ENCODE measurements at places on chromosomes 4 and X.

DNA sequence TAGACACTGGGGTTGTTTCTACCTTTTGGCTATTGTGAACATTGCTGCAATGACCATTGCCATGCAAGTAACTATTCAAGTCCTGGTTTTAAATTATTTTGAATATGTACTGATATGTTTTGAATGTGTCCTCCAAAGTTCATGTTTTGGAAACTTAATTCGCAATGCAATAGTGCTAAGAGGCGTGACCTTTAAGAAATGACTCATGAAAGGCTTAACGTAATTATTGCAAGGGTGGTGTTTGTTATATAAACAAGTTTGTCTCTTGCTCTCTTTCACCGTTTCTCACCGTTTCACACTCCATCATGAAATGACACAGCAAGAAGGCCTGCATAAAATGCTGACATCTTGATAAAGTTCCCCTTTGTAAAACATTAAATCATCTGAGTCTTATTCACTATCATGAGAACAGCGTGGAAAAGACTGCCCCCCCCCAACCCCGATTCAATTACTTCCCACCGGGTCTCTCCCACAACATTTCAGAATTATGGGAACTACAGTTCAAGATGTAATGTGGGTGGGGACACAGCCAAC is 506.9 kb upstream of the FAM47C start:
- DNase-seq = no peak

DNA sequence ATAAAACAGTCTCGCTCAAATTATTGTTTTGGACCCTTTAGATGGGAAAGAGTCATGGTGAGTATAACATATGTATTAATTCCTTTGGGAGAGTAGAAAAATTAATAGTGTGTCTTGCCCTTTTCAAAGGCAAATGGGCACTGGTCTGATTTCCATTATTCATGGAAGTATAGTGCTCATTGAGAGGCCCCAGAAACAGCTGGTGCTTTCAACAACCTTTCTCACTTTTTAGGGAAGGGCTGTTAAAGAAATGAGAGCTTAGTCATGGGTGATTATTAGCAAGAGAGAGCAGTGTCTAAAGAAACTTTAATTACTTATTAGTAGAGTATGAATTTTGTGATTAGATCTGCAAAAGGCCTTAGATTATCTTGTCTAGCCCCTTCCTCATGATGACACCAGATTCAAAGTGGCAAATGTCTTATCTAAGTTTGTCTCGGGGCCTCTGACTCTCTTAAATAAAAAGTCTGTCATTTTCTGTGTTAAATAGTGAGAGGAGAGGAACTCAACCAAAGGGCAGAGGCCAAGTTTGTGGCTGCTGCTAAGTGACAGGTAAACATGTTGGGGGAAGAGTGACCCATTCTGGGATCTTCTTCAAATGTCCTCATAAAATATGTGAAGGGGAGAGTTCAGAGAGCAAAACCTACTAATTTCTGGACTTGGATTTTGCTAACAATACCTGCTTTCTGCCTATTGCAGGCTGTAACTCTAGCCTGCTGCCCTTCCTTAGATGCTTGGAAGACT is 110.6 kb downstream of the REPS2 start:
- no peak for DNase-seq

DNA sequence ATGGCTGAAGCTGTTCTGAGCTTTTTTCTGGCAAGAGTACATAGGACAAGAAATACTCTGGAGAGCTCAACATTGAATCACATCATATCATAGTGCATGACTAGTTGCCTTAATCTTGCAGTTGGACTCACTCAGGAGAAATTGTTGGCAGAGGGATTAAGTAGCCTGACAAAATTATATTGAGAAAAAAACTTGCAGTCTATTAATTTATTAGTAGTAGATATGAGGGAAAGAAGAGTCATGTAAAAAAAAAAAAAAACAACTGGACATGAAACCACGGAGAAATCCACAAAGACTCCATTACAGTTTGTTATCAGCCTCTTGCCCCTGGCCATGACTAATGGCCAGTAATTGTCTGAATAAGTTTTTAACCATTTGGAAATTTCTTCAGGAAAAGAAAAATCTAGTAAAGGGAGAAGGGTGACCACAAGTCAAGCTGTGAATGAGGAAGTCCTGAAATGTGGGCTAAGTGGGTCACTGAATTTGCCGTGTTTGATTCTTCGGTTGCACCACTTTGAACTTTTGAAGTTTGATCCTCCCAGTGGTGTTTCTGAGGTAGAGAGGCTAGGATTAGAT is 45.6 kb downstream of the FHL1 start:
- DNase-seq = no peak

DNA sequence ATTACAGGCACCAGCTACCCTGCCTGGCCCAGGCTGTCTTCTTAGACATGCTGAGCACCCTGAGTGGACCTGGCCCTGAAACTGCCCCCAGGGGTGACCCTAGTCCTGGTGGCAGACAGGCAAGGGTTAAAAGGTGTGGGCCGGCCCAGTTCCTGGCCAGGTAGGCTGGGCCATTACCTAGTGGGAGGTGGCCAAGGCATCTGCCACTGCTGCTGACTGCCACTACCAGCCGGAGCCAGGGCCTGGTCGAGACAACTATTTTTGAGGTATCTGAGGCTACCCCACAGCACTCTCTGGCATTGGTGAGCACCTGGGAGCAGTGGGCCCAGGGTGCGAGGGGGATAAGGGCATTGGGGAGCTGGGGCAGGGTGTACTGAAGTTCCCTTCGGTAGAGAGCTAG is at the start of gene CCDC120:
CCDC120 (plus strand) TSS at position 206 of the 400 bp plus-strand sequence. CDS start 3,043 bp downstream, outside the sequence.
- no peak for DNase-seq

DNA sequence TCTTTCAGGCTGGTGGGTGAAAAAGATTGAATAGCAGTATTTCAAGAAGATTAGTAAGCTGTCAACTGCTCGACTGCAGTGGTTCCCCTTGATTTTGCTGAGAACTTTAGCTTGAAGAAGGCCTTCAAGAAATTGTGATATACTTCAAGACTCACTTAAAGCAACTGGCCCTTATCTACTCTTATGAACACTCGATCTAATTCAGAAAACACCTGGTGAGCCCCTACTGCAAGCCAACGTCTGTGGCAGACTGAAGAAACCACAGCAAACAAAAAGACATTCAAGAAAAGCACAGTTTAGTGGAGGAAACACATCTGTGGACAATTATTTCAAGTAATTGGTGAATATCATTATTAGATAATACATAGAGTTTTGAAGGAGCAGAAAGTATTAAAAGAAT is 119.0 kb downstream of the INPP4B start:
- DNase-seq = no peak

DNA sequence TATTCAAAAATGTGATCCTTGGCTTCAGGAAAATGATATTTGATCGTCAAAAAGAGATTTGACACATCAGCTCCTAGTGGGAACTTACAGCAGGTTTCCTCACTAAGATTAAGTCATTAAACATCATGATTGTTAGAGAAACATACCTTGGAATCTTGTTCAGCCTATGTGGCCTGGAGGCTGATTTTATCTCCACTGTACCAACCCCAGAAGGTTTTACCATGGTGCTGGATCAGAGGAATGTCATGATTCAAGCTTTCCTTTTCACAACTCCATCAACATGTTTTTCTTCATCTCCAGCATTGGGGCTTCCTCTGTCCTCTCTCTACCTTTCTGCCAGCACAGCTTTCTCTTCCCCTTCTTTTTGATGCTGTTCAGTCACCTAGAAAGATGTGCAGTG is 68.4 kb upstream of the MID1IP1 start:
- no peak for DNase-seq

DNA sequence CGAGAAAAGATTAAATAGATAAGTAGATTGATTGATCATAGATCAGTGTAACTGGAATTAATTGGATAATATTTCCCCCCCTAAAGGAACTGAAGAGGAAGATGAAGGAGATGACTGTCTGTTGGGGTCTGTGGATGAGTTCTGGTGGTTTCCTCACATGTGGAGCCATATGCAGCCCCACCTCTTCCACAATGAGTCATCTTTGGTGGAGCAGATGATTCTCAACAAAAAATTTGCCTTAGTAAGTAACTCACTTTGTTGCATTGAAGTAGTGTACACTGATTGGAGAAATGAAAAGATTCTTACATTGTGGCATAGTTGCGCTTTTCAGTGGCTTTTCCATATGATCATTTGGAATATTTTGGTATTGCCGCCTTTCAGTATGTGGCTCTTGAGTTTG is 80.4 kb downstream of the NDST3 start:
- no peak for DNase-seq

- no peak for DNase-seq
These were observed 108.3 kb upstream of the RPS6KA3 start for GRCh38 chrX:20374900-20375438.

- DNase-seq = no peak
These were observed 7.7 kb downstream of the GPR50 start for GRCh38 chrX:151183912-151184565.

- no peak for DNase-seq
These were observed 2.7 kb downstream of the TMEM165 start for GRCh38 chr4:55398461-55398860.

DNA sequence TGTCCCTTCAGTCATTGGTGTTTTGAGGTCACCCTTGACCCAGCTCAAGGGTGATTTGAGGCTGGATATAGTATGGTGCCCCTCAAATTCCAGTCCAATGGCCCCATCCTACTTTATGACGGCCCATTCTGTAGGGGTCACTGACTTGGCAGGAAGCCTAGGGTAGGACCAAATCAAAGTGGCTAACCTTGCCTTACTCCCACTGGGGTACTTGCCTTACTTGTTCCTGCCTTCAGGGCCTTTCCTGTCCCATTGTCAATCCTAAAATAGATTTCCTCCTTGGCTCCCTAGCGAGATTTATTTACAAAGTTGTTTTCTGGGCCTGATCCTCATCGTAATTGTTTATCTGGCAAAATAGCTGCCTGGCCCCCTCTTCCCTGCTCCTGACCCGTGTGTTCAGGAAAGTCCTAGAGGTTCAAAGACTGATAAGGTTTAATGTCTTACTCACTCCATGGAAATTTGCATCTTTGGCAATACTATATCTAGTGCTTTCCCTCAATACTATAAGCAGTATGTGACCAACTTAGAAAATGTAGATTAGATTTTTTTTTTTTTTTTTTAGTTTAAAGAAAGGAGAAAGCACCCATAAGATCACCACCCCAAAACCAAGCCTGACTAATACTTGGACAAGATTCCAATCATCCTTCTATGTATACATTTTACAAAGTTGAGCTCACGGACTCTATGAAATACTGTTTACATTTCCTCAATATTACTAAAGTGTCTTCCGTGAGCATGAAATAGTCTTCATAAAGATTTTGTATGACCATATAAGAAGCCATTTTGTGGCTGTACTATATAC is 44.8 kb downstream of the MSN start:
- DNase-seq = no peak

DNA sequence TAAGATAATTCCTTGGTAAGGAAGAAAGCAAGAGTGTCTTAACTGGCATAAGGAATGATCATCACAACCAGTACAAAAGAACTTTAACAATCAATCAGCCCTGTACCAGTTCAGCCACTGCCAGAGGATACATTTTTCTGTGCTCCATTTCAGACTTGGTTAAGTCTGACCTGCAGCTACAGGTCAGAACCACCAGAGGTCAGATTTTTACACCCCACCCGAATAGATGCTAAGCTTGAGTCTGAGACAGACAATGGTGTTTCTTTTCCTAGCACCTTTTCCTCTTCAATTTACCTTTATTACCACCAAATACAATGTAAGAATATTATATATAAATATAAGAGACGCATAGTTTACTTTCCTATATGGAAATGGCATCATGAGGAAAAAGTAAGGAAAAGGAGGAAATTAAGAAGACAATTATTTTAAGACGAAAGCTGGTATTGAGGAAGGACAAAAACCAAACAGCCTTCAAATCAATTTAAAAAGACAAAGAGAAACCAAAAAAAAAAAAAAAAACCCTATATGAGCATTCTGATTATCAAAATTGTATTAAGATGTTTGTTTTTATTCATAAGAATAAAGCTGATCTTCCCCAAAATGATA is 215.3 kb upstream of the TTC29 start:
- no peak for DNase-seq

GRCh38 chr4:129545599-129546278 is 449.8 kb downstream of the C4orf33 start:
- DNase-seq = no peak

DNA sequence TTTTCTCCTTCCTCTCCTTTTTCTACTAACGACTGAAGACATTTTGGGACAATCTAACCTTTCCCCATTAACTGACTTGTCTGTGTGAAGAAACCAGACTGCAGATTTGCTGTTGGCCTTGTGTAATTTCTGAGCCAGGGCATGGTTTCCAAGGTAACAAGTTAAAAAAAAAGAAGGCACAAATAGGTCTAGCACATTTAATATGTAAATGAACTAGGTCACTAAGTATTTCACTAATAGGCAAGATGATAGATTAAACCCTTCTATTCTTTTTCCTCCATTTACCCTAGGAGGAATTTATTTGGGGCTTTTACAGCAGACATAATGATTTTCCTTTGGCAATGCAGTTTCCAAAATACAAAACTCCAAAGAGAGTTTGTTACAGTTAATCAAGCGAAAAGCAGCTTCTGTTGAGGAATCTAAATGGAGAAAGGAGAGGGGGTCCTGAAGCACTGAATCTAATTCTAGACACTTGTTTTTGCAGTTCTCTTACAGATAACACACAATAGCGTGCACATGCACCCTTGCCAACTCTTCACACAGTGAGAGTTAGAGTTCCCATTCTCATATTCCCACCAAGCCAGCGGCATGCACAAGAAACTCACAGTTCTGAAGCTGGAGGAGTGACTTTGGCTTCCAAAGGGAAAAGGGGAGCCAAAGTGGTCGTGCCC is 72.0 kb downstream of the TSPAN5 start:
- no peak for DNase-seq

DNA sequence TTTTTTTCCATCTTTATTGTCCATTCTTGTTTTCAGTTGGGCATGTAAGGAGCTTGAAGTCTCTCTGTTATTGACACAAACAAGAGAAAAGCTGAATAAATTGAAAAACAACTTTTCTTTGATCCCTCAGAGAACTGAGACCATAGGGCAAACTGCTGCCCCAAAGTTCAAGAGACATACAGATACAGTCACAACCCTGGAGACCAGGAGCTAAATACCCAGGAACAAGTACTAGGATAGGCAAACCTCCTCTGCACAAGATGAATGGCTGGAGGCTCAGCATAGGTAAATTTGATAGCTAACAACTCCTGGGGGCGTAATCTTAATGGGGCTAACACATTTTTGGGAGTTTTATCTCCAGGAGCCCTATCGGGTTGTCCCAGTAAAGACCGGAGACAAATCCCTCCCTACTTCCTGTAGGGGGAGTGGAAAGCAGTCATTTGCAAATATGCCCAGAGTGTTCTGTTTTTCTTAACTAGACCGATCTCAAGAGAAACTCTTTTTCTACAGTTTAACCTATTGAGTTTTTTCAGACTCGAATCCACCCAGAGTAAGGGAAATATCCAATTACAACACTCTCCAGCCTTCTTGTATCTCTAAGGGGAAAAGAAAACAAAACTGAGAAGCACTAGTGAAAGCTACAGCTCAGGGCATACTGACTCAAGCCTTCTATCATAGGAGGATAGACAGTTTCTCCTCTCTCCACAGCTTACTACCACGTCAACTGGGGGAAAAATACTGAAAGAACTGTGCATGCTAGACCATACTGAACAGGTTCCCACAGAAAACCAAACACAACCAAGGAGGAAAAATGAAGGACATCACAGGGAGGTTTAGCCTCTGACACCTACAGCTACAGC is 23.1 kb downstream of the MAGEA8 start:
- no peak for DNase-seq
